Right lobe of liver (tissue), 6 donors: ENCODE measurements at places on chromosomes 1 and 21. TPM values are rescaled to one million over a fixed set of nuclear protein-coding genes. Genes with fewer than 3 reads are reported as not detected.

The HES2 gene
- not detected for total RNA-seq

The FAM72D gene
- total RNA-seq = 0.09 TPM

The G0S2 gene
- total RNA-seq = 749 TPM

The SLC6A17 gene
- total RNA-seq = not detected

The MAPKAPK2 gene
- 46.6 TPM for total RNA-seq

The GPR37L1 gene
- not detected for total RNA-seq

The FMO4 gene
- total RNA-seq = 32.7 TPM

GRCh38 chr1:234311414-234311813 is 61.8 kb upstream of the COA6 start:
- DNase-seq = no peak

DNA sequence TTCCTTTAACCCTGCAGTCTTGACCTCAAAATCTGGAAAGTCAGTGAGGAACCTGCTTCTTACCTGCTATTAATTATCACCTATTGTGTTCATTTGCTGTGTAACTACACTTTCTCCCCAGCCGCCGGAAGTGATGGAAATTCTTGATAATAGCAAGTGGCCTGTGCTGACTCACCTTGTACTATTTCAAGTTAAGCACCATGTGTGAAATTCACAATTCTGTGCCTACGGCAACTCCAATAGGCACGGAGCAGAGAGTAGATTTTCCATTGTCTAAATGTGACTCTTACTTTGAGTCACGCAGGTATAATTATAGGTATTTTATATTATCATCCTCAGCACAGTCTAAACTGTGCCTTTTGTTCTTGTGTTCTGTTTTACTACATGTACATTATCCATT is 466.8 kb downstream of the KIF26B start:
- DNase-seq = no peak

- no peak for DNase-seq
These were observed 5.2 kb downstream of the CCN1 start for GRCh38 chr1:85585799-85586198.

GRCh38 chr1:13587256-13588030 is 3.8 kb downstream of the PDPN start:
- DNase-seq = no peak

- no peak for DNase-seq
These were observed 217.0 kb upstream of the FAM78B start for GRCh38 chr1:166383635-166384346.

DNA sequence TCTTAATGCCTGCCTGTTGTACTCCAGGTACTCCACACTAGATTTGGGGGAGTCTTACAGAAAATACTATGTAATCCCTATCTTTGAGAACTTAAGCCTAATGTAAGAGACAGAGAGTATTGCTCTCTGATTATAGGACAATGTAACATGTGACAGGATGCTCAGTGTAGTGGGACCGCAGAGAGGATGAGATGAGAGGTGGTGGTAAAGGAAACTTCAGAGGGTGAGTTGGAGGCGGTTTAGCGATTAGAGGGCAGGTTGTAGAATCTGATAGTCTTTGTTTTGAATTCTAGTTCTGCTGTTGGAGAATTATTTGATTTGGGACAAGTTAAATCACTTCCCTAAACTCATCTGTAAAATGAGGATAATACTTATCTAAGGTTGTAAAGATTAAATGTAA is 5.4 kb downstream of the SOAT1 start:
- no peak for DNase-seq

- DNase-seq = no peak
These were observed 354.6 kb downstream of the MATN1 start for GRCh38 chr1:30368651-30369240.

GRCh38 chr1:52601991-52602855 is at the start of gene GPX7:
Gene GPX7, plus strand, starts transcription at chr1:52602371. Its CDS starts 39 bp downstream, at chr1:52602410.
- peak; percentile 52 for DNase-seq

GRCh38 chr1:243916160-243916559 is 66.1 kb upstream of the AKT3 start:
- no peak for DNase-seq

DNA sequence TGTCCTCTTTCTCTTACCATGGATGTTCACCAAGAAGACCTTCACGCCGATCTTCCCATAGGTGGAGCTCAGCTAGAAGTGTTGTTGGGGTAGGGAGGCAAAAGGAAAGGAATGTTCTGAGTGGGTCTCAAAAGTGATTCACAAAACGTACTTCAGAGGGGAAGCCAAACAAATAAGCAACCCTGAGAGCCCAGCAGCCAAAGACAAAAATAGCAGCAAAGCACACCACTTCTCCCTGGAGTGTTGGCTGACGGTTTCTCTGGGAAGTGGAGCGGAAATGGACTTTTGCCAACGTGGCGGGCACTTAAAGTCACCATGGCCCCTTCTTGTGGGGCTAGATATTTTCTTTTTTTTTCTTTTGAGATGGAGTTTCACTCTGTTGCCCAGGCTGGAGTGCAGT is 23.1 kb downstream of the SLC26A9 start:
- DNase-seq = no peak

DNA sequence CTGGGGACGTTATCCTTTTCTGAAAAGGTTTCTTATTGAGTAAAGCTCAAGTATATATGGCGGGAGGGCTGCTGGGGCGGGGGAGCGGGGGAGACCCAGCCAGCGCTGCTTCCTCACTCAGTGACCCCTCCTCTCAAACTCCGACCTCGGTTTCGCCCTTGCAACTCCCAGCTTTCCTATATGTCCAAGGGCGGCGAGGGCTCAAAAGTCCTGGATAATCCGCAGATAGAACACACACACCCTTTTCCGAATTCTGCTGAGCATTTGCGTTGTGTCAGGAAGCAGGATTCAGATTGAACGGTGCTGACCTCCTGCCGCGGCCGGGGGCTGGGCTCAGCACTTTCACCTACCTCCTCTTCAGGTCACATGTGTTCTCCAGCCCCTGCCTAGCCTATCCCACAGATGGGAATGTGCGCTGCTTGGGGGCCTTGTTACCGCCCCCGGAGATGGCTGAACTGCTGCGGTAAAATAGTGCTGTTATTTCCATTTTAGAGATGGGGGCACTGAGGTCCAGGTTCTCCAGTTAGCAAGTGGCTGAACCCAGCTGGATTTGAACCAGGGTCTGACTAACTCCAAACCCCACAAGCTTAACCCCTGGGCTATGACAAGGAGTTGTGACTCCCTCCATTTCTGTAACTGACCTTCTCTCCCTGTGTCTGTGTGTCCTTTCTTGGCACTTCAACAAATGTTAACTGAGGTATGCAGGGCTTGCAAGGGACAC is 795 bp upstream of the AHDC1 start:
- DNase-seq = no peak

DNA sequence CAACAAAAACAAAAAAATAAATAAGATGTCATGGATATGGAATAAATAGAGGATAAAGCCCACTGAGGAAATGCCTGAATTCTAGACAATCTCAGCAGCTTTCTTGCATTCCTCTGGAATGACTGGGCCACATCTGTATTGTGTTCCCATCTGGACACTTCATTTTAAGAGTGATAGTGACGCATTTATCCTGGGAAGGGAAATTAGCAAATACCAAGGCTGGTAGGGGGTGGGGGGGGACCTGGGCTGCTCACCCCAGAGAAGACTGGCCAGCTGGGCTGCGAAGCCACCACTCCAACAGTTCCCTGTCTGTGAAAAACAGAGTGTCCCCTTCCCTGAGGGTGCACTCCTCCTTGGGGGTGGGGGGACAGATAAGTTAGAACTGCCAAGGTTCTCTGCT is 106.3 kb downstream of the HIVEP3 start:
- no peak for DNase-seq

GRCh38 chr1:226993814-226994585 is 53.9 kb downstream of the COQ8A start:
- DNase-seq = no peak

DNA sequence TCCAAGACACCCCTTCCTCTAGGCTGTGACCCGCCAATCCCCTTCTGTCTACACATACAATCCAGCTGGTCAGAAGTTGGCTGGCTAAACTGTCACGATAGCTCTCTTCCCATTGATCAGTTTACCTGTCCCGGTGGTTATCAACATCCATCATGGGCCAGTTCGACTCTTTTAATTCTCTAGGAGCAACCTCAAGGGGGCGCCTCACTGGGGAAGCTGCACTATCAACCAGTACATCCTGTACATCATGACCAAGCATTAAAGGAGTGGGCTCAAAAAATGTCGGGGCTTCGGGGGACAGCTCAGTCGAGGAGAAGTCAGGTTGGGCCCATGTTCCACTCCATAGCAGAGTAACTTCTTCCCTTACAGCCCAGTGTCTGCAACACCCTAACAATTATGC is 53.2 kb upstream of the B3GALNT2 start:
- DNase-seq = no peak

- DNase-seq = no peak
These were observed 161.8 kb upstream of the B3GALT2 start for GRCh38 chr1:193348091-193348768.
